ENCODE measurements at places on chromosomes 2 and 18.

- no peak for DNase-seq
Observed at GRCh38 chr2:21700644-21701043, 576.9 kb downstream of the TDRD15 start.

GRCh38 chr18:44358402-44358801, 322.3 kb upstream of the SETBP1 start:
- no peak for DNase-seq

DNA sequence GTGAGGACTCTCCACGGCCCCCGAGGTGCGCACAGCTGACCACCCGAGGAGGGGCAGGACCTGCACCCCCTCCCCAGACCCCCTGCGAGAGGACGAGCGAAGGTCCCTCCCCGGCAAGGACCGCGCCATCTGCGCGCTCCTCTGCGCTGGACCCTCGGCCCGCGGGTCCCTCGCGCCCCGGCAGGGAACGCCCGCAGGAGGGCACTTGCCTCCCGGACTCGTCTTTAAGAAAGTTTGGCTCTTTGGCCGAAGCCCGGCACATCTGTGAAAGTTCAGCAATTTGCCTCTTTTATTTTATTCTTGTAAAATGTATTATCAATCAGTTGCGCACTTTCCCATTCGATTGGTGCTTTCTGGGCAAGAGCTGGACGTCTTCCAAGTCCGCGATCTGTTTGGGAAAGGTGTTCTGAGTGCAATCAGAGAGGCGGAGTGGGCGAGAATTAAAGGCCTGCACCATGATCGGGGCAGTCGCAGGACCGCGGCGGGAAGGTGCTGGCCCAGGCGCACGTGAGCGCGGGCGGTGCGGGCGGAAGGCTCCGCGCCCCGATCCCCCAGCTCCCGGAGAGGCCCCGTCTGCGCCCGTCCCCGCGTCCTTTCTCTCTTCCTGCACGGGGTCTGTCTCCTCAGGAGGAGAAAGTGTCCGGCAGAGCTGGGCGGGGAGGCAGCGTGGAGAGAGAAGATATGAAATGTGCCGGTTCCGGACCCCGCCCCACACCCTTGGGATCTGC, 1.6 kb upstream of the ALKAL2 start:
- DNase-seq = no peak

DNA sequence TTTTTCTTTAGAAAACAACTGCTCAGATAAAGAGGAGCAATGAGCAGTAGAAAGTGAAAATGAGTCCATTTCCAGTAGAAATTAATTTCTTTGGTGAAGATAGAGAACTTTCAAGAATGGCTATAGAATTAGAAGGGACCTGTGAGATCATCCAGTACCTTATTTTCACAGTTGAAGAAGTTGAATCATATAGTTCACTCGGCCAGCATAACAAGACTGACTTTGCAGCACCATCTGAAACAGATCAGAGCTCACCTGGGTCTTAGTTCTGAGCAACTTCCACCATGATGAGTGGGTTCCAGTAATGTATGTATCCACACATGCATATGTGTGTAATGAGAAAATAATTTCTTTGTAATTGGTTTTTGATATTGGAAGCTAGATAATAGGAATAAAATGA, 58.6 kb downstream of the CERS6 start:
- DNase-seq = no peak

DNA sequence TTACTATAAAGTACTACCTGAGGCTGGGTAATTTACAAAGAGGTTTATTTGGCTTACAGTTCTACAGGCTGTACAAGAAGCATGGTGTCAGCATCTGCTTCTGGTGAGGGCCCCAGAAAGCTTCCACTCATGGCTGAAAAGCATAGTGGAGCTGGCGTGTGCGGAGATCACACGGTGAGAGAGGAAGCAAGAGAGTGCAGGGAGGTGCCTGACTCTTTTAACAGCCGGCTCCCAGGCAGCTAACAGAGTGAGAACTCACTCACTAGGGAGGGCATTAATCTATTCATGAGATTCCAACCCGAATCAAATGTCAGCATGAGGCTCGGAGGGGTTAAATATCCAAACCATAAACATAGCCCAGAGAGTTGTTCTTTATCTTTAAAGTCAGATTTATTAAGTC, 117.3 kb downstream of the LDLRAD4 start:
- DNase-seq = no peak
